ENCODE measurements at places on chromosomes 7 and 10.

DNA sequence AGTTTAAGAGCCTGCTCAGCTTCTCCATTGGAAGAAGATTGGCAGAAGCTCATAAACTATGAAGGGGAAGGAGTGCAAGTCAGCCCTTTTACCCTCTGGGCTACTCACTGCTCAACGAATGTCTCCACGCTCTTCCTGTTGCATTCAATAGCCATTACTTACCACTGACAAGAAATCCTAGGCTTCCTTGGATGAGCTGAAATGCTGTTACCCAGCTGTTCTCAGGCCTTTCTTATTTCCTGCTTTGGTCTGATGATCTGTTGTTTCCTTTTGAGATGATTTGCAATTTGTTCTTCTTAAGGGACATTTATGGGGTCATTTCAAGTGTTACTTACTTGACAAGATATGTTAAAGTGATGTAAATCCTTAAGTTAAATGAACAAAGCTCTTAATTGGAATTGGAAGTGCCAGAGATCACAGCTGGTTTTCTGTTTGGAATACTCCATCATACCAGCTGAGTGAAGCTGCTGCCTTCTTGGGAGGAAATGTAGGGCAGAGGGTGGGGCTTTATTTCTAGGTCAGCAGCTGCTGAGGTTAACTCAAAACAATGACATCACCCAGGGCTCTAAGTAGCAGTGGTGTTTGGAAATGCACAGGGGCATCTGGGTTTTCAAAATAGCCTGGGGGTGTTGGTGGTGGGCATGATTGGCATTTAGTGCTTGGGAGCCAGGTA, 170.0 kb downstream of the PRKCQ start:
- DNase-seq: peak; percentile 17

- no peak for DNase-seq
Observed at GRCh38 chr7:25143763-25144162, 18.7 kb upstream of the CYCS start.

GRCh38 chr10:47028466-47028865, 117.2 kb downstream of the PTPN20 start:
- DNase-seq: no peak

DNA sequence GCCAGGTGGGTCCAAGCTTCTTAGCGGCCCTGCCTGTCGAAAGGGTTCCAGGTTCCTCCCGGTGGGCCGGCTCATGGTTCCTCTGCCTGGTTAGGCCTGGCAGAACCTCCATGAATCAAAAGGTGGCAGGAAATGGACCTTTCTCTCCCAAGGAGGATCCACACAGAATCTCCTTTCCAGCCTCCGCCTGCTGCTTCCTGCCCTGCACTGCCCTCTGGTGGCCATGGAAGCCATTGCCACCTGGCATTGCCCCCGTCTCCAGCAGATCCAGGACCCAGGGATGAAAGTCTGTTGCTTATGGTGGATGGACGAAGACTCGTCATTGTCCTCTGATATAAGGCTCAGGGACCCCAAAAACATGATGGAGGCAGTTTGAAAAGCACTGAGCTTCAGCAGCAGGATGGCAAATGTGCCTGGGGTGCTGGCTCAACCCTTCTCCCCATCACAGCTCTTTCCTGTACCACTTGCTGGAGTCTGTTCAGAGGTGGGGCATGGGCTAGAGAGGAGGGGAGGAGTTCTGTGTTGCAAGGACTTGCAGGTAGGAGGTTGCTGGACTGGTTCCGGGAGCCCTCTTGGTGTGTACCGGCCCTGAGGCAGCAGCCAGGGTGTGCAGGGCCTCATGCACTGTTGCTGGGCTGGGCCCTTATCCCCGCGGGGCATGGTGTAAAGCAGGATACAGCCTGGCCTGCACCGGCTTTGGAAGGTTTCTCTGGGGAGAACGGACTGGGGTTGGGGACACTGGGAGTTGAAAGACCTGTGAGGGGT, 11.3 kb upstream of the INMT start:
- peak; percentile 96 for DNase-seq

DNA sequence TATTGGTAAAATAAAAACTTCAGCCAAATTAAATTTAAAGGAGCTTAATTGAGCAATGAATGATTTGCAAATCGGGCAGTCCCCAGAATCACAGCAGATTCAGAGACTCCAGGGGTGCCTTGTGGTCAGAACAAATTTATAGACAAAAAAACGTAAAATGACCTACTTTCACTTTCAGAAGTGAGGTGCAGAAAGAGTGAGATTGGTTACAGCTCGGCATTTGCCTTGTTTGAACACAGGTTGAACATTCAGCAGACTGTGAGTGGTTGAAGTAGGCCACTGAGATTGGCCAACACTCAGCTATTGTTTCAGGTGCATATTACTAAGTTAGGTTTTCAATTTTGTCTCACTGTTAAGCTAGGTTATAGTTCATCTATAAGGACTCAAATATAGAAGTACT, 153.4 kb downstream of the BICC1 start:
- DNase-seq: no peak

DNA sequence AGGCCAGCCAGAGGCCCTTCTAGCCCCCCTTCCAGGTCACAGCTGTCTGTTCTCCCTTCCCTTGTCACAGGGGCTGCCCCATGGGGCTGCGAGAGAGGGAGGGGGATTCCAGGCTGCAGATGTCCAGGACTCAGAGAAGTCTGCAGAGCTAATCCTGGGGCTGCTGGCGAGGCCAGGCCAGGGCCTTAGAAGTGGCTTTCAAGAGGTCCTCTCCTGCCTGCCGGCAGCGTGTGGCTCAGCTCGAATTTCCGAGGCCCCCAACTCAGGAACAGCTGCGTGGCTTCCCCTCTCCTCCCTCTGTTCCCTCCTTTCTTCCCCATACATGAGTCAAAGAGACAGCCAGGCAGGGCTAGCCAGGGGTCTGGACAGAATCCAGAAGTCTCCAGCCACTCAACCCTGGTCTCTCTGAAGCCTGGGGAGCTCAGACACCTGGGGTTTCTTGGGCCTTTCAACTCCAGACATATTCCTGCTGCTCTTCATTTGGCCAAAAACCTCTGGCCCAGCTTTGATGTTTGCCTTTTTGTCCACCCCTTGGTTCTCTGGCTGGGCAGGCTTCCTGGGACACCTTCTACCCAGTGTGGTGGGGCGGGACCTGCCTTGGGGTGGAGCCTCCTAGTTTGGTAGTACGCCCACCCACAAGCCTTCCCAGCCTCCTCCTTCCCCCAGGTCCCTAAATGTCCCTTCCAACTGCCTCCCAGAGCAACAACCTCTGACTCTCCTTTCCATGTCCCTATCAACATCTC, 21.8 kb upstream of the EIF5AL1 start:
- DNase-seq: no peak

- DNase-seq: no peak
Observed at GRCh38 chr10:122525788-122526187, 34.8 kb upstream of the DMBT1 start.

- peak; percentile 80 for DNase-seq
Observed at GRCh38 chr10:93071674-93072224, 1.9 kb upstream of the CYP26A1 start.

DNA sequence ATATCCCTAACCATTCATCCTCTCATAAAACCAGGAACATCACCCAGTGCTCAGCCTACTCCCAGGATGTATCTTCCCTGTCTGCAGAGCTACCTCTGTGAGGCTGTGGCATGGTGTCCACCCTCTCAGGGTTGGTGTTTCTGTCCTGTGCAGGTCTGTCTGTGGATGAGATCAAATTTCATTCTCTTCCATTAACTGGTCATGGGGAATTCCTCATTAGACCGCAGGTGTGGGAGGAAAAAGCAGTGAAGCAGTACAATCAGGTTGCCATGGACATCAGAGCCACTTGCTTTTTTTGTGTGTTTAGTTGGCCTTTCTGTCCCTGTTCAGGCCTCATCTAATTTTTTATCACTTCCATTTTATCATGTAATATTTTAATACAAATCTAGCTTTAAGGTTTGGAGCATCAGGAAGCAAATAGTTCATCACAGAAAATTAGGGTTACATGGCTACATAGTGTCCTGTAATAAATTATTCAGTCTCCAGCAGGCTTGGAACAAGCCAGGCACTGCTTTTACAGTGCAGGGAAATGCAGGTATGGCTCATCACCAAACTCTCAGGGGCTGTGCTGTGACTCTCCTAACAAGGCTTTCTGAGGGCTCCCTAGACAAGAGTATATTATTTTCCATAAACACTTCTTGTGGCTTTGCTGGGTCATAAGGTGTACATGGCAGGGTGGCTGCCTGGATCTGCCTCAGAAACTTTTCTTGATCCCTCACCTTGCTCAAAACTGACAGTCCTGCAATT, 594.9 kb upstream of the IGFBP3 start:
- no peak for DNase-seq

GRCh38 chr7:28686418-28686800, 271.7 kb downstream of the TRIL start:
- peak; percentile 49 for DNase-seq

- peak; percentile 60 for DNase-seq
Observed at GRCh38 chr10:52004342-52004949, 305.1 kb upstream of the CSTF2T start.

DNA sequence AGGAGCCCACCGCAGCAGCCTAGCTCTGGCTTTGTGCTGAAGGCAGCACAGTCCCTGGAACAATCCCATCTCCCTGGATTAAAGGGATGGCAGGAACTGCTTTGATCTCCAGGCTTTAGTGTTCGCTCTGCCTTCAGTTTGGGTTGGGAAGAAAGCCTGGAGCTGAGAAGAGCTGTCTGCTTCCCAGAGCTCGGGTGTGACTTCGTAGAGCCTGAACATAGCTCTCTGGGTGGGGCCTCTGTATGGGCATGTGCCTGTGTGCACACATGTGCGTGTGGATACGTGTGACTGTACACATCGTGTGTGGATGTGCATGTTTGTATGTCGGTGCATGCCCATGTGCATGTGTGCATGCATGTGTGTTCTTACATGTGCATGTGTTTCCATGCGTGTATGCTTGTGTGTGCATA, 8.7 kb downstream of the ADCY1 start:
- DNase-seq: no peak

DNA sequence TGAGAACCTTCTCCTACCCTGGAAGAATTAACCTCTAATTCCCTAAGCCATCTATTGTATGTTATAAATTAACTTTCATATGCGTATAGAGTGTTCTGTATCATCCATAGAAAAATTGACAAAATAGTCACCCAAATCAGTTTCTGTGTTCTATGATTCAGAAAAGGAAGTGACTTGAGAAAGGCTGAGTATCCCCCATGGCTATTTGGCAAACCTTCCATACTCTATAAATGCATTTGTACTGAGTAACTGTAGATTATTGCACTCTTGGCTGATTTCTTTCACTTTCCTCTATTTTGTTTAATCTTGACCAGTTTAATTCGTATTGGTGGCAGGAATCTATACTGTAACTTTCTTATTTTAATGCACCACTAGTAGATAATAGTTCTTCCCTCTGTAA, 182.2 kb downstream of the HTR7 start:
- no peak for DNase-seq

- DNase-seq: no peak
Observed at GRCh38 chr10:29643771-29644501, 9.2 kb upstream of the SVIL start.
